ENCODE measurements at places on chromosomes 6 and 20.

GRCh38 chr20:54619181-54619580, 143.8 kb downstream of the DOK5 start:
- no peak for DNase-seq

DNA sequence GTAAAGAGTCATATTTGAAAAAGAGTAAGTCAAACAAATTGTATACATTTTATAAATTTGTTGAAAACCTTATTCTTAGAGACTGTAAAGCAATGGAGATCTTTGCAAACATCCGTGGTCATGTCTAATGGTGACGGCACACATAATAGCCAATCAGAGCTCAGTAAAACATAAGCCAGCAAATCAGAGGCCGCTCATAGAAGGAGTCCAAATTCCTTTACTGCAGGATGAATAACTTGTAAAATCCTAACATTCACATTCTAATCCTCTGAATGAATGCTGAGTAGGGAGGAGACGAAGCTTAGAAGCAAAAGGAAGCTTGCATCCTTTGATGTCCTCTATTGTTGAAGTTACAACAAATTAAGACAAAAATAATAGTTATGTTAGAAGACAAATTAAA, 401.7 kb downstream of the PRKN start:
- no peak for DNase-seq

- DNase-seq: no peak
These were observed 20.1 kb downstream of the SAMD5 start for GRCh38 chr6:147528511-147529145.

DNA sequence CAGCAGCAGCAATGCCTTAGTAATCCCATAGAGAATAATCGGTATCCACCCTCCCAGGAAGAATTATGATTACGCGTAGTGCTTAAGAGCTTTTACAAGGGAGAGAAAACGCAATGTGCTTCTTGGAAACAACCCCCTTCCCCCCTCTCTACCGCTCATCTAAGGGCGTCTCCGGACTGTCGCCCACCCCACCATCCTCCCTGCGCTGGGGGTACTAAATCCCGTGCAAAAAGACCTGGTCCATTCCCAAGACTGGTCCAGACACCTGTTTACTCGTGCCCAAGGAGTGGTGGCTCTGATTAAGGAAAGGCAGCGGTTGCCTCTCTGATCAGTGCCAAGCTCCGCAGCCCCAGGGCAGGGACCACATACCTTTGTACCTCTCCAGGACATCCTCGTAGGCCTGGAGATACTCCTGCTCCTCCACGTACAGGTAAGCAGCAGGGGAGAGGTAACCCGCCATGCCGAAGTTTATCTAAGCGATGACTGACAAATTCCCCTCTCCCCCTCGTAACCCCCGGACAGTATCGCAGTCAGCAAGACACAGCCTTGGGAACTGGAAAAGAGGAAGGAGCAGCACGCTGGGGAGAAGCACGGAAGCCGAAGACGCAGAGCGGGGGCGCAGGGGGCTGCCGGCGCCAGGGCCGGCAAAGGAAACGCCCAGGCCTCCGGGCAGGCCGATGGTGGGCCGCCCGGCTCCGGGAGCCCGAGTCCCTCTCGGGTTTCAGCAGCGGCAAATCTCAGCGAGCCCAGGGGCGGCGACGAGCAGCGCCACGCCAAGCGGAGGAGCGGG, 112.0 kb upstream of the BEND6 start:
- DNase-seq: no peak

- no peak for DNase-seq
These were observed 372.9 kb downstream of the SAMD5 start for GRCh38 chr6:147881432-147881831.

DNA sequence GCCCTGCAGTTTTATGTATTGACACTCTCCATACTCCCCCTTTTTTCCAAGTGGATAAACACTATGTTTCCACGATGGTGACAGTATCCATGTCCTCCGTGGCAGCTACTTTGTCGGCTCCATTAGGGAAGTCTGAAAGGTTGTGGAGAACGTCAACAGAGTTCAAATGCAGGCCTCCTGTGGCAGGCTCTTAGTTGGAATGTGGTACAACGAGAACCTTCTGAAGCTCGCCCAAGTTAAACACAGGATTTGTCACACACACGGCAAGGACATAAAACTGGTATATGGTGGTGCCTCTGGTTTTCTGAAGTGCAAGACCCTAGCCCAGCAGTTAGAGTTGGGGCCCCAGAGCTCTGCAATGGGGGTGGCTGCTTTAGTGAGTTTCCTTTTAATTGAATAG, 187.0 kb upstream of the TAB2 start:
- DNase-seq: no peak

GRCh38 chr6:165817771-165818170, 154.7 kb upstream of the PDE10A start:
- no peak for DNase-seq

DNA sequence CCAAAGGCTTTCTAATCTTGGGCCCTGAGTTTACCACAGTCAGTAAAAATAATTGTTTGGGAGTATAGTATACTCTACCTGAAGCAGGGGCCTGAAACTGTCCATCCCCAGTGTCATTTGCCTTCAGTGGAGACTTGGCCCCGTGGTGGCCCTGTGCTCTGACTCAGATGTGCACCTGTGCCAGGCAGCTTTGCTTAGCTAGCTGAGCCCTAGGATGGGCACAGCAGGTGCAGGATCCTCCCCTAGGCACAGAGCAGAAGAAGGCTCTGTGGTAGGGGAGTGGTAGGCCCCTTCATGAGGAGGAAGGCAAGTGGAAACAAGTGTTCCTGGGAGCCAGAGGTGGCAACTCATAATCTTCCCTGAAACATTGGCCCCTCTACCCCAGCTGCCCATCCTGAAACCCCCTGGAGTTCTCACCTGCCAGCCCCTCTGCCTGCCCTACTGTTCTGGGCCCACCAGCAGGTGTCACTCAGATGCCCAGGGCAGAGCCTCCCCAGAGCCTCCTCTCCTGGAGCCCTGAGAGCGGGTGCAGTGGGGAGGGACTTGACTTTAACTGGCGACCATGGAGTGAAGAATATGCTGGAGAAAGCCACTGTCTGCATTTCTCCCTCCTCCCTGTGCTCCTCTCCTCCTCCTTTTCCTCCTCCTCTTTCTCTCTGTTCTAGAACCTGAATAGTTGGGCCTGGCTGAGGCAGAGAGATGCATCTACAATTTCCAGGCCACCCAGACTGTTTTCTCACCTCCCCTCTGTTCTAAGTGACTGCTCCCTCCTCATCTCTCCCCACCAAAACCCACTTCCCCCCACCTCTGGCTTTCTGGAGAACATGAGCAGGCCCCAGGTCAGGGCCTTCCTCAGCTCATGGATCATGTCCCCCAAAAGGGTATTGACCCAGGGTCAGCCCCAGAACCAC, 2.9 kb downstream of the CPNE5 start:
- no peak for DNase-seq

GRCh38 chr6:138393871-138394783, 9.9 kb upstream of the HEBP2 start:
- DNase-seq: no peak

DNA sequence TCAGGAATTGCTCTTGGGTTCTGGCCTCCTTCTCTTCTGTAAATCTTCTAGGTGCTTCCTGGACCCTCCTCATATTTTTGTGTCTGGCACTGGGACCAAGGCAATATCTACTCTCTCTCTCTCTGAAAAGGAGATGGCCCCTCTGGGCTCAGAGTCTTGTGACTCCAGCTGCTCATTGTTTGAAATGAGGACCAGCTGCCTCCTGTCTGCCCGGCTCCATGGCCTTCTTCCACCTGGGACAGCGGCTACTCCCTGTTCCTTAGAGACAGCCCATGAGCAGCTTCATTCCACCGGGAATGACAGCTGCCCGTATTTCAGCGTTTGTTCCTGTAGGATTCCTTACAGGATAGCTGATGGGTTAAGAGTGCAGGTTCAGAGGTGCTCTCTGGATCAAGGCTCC, 2.9 kb downstream of the TGM3 start:
- no peak for DNase-seq

DNA sequence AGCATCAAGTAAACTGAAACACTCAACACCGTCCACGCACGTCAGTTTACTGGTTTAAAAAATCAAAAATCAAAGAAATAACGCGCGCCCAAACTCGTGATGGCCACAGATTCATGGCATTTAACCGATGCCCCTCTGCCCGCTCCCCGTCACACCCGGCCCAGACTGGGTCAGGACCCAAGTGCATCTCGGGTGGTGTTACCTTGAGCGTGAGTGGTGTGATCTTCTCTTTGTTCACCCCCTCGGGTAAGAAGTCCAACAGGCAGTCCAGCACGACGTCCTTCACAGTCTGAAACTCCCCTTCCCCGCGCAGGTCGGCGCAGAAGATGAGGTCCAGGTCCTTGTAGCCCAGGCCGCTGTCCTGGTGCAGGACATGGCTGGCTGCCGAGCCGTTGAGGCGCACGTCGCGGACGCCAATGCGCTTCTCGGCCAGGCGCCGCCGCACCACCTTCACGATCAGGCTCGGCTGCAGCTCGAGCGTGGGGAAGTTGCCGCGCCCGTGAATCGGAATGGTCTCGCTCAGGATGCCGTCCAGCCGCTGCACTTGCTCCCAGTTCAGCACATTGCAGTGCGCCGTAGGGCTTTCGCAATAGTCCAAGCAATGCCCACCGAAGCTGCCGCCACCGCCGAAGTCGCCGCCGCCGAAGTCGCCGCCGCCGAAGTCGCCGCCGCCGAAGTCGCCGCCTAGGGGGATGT, 945 bp downstream of the TENT5A start:
- no peak for DNase-seq

DNA sequence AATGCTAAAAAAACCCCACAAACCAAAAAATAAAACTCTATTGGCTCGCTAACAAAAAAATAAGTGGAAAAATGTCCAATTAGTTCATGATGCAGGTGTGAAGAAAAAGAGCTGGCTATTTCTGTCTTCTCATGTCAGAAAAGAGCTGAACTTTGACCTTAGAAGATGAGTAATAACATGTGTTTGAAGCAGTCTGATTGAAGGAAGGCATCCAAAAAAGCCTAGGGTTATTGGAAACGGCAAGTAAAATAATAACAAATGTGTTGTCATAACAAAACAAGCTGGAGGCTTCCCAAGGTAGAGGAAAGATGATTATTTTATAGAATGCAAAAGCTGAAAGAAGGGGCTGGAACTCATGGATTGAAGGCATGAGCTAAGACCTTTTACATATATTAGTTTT, 94.4 kb upstream of the FAM184A start:
- peak; percentile 66 for DNase-seq

GRCh38 chr20:59146780-59147565, 16.6 kb upstream of the ZNF831 start:
- no peak for DNase-seq

DNA sequence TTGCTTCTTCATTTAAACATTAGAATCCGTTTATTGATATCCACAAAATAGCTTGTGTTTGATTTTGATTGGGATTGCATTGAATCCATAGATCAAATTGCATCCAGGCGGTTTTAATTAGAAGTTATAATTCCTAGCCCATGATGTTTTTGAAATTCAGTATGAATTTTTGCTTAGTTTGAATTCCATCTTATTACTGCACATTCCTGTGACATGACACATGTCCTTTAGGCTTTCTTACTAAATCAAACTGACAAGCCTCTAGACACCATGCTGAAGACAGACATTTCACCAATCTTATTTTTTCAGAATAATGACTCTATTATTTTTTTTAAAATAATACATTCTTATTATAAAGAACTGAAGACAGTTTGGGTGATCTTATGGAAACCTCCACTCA, 21.4 kb upstream of the PI16 start:
- DNase-seq: peak; percentile 30

DNA sequence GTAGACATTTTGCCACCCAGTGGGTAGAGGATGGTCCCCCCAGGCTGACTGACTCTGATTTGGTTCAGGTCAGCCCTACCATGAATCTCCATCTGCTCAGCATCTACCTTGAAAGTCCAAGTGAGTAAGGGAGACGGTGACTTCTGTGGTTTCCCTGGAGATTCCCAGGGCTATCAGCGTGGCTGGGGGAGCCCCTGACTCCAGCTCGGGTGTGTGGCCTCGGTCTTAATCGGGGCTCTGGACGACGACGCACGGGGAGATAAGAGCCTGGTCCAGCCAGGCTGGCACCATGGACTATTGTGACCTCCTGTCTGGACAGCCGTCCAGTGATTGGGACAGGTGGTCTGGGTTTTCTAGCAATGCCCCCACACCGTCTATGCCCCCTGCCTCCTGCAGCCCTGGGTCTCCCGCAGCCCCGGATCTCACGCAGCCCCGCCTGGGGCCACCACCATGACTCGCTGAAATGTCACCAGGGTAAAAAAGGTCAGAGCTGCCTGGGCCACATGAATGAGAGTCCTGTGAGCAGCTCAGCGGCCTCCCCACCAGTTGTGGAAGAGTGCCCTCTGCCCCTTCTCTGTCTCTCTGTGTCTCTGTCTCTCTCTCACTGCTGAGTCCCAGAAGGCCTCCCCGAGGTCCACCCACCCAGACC, 47.1 kb upstream of the GATA5 start:
- DNase-seq: no peak

- no peak for DNase-seq
These were observed 43.0 kb upstream of the CCND3 start for GRCh38 chr6:41984623-41985022.

- DNase-seq: no peak
These were observed 127.2 kb downstream of the DTNBP1 start for GRCh38 chr6:15535495-15536197.

GRCh38 chr6:150380256-150380655, 11.4 kb downstream of the IYD start:
- no peak for DNase-seq

GRCh38 chr6:90253631-90254030, 43.0 kb downstream of the BACH2 start:
- DNase-seq: no peak

DNA sequence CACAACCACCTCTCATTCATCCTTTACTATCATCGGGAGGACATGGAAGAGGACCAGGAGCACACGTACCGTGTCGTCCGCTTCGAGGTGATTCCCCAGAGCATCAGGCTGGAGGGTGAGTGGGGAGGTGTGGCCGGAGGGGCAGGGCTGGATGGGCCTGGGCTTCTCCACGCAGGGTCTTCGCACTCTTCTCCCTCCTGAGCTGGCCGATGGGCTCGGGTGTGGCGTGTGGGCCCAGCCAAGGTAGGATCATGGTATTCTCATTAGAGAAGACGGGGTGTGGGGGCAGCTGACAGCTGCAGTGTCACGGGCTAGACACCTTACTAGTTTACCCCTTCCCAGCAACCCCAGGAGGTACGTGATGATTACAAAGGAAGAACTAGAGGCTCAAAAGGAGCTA, 33.5 kb downstream of the TM9SF4 start:
- DNase-seq: no peak

DNA sequence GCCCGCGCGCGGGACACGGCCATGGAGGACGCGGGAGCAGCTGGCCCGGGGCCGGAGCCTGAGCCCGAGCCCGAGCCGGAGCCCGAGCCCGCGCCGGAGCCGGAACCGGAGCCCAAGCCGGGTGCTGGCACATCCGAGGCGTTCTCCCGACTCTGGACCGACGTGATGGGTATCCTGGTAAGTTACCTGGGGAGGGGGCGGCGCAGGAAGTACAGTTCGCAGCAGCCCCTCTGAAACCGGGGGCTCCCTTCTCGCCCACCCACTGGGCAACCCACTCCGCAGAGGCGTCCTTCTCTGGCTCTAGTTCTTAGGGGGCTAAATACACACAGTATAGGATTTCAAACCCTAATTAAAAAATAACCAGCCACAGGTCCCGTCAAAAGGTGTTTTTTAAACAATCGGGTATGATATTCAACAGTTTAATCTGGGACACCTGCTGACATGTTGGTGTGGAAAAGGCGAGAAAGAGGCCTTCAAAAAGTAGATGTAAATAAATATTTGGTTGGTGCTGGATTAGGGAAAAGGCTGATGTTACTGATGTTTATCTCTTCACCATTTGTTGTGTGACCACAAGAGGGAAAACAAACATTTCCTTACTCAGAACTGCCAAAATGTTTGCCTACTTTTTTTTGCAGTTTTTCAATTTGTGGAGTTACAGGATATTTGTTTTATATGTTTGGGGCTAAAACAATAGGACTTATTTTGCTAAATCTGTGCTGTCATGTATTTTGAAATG, 577 bp downstream of the SASH1 start:
- DNase-seq: no peak

Data from foreskin keratinocyte (primary cell).